NCI-H1092 (cell line): ENCODE measurements at places on chromosomes 3 and 15.

DNA sequence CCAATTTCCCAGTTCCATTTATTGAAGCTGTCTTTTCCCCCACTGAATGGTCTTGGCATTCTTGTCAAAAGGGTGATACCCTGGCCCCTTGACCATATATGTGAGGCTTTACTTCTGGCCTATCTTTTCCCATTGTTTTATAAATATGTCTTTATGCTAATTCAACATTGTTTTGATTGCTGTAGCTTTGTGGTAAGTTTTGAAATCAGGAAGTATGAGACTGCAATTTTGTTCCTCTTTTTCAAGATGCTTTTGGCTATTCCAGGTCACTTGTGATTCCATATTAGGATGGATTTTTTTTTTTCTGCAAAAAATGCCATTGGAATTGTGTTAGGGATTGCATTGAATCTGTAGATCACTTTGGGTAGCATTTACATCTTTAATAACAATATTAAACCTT lies 141.2 kb upstream of the MANF start:
- no peak for DNase-seq

- DNase-seq, result no peak
Observed at GRCh38 chr3:58585994-58586393, 8.8 kb upstream of the FAM107A start.

- no peak for DNase-seq
Observed at GRCh38 chr15:68699881-68700454, 120.7 kb downstream of the ANP32A start.

DNA sequence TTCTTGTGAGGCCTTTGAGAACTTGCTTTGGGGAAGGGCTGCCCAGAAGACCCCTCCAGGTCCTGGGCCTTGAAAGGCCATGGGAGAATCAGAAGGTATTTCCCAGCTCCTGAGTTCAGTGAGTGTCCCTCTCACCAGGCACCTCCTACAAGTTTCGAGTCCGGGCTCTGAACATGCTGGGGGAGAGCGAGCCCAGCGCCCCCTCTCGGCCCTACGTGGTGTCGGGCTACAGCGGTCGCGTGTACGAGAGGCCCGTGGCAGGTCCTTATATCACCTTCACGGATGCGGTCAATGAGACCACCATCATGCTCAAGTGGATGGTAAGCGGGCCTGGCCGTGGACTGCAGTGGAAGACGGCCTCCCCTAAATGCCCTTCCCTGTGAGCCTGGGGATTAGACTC lies 68.3 kb downstream of the BOC start:
- DNase-seq, result no peak

DNA sequence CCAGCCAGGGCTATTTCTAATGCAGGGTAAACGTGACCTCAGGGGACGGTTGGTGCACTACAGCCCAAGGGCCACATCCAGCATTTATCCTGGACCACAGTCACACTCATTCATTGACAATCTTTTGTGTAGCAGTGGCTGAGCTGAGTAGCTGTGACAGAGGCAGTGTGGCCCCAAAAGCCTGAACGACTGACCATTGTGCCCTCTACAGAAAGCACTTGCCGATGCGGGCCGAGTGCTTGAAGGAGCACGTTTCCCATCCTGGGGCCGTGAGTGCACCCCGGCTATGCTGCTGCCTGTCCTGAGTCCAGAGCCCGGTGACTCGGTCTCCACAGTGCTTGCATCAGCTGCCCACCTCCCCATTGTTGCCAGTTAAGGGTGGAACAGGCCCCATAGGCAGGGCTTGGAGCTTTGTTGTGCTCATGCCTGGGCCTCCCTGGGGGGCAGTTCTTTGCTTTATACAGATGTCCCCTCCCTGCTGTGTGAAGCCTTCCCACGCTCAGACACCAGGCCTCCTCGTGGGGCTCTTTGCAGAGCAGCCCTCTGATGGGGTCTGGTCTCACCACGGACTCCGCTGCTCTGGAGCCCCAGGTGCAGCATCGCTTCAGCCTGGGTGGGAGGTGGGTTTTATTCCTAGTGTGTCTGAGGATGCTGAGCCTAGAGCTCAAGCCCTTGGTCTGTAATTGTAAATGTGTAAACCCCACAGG lies 13.0 kb upstream of the SNRPA1 start:
- no peak for DNase-seq

DNA sequence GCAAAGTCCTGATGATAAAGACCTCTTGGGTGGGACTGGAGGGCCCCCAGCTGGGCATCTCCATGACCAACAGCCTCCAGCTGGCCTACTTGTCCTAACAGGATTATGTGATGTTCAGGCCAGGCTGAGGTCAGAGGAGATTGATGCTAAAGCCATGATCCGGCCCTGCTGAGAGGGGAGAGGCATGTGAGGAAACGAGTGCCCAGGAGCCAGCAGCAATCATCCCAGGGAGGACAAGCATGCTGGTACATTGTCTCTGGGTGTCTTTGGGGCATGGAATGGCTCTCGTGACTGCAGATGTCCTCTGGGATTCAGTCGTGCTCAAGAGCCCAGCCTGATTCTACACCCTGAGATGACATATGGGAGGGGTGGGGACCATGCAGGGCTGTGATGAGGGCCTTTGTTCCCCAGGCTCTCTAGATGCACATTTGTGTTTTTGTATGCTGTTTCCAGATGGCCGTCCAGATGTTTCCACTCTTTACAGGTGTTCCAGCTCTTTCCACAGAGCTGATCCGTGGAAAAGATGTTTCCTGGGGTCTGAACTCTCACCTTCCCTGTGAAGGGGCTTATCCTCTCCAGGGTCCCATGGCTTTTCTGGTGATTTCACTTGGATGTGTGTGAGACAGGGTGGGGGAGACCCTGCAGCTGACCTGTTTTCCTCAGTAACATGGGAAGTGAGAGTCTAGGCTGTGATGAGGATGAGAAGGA lies 20.2 kb downstream of the SLC24A1 start:
- no peak for DNase-seq

DNA sequence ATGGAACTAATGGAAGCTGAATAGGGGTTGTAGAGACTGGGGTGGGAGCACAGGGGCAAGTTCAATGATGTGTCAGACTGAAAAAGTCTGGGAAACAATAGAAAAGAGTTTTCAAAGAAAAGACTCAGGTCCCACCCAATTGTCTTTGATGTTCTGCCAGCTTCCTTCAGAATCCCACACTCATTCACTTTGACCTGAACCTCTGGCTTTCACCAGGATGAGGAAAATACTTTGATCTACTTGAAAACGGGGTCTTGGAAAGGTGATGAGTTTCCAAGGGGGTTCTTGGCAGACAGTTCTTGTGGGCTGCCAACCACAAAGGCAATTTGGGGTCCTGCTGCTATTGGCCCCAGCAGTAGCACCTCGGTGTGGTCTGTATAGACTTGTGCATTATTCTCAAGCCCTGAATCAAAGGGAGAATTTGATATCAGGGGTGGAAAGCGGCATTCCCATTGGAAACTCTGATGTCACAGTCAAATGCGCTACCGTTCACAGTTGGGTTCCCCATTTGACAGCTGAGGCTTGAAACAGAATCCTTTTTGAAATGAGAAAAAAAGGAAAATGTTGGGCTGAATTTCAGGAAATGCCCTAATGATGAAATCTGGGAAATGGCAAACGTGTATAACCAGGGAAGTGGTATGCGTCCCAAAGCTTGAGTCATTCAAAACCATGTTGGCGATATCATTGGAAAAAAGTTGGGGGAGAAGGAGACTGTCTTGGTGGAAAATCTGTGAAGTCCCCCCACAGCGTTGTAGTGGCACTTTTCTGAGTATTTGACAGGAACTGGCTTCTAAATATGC lies 229.2 kb upstream of the LRTM1 start:
- DNase-seq, result no peak

DNA sequence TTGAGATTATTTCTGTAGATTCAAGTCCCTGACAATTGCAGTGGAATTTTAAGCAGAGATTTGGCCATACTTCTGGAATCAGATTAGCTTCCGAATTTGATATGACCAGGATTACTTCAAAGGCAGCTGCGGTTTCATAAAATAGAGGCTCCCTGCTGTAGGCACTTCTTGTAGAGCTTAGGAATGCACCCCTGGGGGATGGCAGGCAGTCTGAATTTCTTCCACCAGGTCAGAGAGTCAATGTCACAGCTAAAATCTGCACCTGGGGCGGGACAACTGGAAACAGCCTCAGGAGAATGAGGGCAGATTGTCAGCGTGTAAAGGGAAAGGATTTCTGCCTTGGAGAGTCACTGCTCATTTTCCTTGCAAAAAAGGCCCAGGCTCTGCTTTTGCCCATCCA lies 182.6 kb downstream of the ARRDC4 start:
- no peak for DNase-seq

DNA sequence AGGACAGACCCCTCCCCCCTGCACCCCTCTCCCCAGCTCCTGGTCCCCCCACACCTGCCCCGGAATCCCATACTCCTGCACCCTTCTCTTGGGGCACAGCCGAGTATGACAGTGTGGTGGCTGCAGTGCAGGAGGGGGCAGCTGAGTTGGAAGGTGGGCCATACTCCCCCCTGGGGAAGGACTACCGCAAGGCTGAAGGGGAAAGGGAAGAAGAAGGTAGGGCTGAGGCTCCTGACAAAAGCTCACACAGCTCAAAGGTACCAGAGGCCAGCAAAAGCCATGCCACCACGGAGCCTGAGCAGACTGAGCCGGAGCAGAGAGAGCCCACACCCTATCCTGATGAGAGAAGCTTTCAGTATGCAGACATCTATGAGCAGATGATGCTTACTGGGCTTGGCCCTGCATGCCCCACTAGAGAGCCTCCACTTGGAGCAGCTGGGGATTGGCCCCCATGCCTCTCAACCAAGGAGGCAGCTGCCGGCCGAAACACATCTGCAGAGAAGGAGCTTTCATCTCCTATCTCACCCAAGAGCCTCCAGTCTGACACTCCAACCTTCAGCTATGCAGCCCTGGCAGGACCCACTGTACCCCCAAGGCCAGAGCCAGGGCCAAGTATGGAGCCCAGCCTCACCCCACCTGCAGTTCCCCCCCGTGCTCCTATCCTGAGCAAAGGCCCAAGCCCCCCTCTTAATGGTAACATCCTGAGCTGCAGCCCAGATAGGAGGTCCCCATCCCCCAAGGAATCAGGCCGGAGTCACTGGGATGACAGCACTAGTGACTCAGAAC lies 9.8 kb downstream of the MAP1A start:
- DNase-seq, result no peak

- no peak for DNase-seq
Observed at GRCh38 chr3:27449530-27450150, 34.5 kb downstream of the SLC4A7 start.

DNA sequence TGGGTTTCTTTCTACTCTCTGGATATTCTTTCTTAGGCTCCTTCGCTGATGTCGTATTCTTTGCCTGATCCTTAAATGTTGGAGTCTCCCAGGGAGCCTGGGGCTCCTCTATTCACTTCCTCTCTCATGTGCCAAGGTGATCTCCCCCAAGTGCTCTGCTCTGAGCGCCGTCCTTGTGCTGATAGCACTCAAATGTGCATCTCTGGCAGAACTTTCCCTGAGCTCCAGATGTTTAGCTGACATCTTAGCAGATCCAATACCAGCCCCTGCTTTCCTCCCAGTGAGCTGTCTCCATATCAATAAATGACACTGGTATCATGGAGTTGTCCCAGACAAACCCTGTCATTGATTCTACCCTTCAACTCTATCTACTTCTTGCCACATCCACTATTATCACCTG lies 62.4 kb downstream of the NTRK3 start:
- DNase-seq, result no peak

GRCh38 chr3:139555249-139555648 lies 15.7 kb upstream of the RBP1 start:
- DNase-seq, result no peak

GRCh38 chr3:161913786-161914389 lies 417.3 kb downstream of the OTOL1 start:
- DNase-seq, result no peak
